ENCODE measurements at places on chromosomes 16 and 17.

DNA sequence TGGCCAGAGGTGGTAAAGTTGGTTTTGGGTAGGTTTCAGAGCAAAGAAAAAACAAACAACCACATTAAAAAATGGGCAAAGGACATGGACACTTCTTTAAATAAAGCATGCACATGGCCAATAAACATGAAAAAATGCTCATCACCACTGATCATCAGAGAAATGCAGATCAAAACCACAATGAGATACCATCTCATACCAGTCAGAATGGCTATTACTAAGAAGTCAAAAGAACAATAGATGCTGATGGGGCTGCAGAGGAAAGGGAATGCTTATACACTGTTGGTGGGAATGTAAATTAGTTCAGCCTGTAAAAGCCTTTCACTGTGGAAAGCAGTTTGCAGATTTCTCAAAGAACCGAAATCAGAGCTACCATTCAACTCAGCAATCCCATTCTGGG is 598.4 kb upstream of the SOX9 start:
- no peak for DNase-seq

DNA sequence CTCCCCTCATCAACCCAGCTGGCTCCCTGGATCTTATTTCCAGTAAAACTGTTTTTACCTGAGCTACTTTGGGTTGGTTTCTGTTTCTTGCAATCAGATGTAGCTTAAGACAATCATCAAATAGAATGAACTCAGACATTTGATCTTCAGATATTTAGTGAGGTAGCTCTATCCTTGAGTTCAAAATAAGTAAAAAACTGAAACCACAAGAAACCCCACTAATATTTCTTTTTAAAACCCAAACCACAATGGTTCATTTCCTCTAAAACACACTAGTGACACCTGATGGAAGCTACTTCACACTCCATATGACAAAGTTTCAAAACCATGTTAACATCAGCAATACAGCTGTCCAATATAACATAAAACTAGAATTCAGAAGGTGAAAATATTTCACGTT is 37.8 kb downstream of the CACNG1 start:
- DNase-seq: no peak

DNA sequence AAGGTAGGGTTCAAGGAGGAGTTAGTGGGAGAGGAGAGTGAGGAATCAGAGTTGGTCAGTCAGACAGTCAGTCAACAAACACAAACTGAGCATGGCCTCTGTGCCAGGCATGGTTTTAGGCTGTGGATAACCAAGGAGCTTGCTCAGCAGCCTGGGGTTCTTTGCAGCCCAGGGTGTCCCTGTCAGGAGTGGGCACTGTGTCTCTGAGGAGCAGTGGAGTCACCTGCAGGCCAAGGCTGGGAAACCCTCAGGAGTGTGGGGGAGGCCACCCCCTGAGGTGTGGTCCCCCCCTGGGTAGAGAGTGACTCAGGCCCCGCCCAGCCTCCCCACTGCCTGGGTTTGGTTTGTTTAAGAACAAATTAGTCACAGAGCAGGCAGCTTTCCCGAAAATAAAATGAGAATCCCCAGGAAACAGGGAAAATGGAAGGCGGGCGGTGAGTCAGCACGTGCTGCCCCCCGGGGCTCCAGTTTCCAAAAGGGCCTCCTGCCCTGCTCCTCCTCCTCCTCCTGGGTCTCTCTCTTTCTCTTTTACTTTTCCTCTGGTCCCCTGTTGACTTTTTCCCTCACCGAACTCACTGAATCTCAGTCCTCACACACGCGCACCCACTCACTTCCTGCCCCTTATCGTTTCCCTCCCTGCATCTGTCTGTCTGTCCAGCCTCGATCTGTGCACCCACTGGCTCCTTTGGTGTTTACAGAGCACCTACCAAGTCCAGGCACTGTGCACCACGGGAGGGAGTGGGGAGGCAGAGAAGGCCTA is 44.3 kb downstream of the SOCS3 start:
- DNase-seq: no peak

GRCh38 chr17:8372422-8372821 is 4.1 kb downstream of the KRABD2 start:
- no peak for DNase-seq

GRCh38 chr17:44005527-44006271 is 1.3 kb downstream of the NAGS start:
- no peak for DNase-seq

DNA sequence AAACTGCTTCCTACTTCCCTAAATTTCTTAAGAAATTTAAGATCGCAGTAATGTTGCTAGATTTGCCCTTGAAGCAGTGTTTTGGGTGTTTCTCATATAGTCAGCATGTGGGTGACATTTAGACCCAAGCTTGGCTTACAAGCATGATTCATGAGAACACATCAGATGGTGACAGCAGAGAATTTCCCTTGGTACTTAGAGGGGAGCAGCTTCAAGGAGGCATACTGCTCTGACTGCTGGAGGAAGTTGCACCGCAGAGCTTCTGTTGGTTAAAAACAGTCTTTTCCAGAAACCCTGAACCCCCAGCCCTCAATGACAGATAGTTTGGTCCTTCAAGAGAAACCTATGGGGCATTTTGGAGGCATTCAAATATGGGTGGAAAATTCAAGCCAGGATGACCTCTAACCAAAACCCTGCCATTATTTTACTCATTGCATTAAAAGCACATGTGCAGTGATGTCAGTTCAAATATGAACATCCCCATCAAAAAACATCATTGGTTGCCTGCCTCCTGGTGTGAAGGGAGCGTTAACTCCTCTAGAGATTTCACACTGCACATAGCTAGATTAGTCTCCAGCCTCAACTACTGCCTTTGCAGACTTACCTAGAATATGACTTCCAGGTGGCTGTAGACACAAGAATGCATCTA is 201.5 kb upstream of the CACNG5 start:
- DNase-seq: no peak

GRCh38 chr16:12677502-12677901 is 126.2 kb downstream of the CPPED1 start:
- no peak for DNase-seq

GRCh38 chr16:47574091-47575054 is 113.2 kb downstream of the PHKB start:
- no peak for DNase-seq

DNA sequence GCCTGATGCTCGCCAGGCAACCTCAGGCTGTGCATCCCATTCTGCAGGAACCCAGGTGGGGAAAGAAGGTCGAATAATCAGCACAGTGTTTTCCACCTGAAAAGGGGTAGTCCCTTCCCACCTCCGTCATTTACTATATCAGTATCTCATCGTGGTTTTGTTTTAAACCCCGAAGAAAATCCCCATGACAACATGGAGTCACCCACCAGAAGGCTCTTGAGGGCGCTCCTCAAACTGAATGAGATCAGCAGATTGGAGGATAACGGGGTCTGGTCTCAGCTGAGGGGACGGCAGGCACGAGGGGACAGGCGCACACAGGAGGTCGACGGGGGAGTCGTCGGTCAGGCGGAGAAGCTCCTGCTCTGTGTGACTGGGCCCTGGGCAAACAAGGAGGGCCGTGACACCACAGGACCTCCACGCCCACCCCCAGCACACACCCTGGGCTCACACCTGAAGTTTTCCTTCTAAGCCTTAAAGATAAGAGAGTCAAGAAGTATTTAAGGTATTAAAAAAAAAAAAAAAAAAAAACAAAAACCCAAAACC is 44.2 kb downstream of the MARF1 start:
- no peak for DNase-seq

DNA sequence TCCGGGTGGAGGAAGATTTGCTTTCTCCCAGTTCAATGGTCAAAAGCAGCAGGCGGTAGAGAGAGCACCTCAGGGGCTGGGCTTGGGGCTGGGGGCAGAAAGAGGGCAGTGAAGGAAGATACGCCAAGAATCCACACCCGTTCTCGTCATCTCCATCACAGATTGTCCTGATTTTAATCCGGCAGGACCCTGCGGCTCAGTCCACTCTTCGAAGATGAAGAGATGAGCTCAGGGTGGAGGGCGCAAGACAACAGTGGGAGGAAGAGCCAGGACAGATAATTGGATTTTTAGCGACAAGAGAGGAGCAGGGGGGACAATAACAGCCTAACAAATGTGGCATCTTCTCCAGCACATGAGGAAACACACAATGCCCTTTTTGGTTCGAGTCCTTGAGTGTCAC is 165.9 kb downstream of the SDK2 start:
- DNase-seq: no peak

DNA sequence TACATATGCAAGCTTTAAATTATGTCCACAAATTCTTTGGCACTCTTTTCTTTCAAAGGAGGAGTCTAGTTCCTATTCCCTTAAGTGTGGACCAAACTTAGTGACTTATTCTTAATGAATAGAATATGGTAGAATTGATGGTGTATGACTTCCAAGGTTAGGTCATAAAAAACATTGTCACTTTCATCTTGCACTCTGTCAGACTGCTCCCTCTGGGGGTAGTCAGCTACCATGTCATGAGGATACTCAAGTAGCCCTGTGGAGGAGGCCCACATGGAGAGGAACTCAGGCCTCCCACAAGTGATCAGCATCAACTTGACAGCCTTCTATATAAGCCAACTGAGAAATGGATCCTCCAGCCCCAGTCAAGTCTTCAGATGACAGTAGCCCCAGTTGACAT is 58.0 kb upstream of the SCNN1B start:
- DNase-seq: no peak

DNA sequence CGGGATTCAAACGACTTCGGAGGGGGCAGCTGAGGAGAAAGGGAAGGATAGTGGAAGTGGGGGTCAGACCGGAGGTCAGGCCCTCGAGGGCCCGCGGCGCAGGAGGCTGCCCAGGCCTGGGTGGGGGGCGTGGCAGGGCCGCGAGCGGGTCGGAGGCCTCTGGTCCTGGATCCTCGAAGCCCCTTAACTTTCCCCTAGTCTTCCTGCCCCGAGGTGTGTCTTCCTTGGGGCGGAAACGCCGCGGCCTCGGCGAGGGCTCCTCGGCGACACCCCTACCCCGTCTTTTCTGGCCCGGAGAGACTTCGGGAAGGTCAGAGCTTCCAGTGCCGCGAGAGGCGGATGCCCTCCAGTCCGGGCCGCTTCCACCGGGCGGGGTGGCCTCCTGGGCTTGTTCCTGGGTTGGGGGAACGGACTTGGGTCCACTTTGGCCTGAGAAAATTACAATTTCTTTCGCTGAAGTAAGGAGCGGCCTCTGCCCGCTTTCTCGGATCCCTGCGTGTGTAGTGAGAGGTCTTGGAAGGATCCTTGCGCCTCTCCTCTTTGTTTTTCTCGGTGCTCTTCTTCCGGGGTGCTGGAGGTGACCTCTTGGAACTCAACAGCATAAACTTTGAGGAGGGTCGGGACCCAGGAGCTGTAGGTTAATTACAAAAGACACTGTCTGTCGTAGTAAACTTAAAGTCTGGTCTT is 491 bp downstream of the IST1 start:
- peak; percentile 36 for DNase-seq

DNA sequence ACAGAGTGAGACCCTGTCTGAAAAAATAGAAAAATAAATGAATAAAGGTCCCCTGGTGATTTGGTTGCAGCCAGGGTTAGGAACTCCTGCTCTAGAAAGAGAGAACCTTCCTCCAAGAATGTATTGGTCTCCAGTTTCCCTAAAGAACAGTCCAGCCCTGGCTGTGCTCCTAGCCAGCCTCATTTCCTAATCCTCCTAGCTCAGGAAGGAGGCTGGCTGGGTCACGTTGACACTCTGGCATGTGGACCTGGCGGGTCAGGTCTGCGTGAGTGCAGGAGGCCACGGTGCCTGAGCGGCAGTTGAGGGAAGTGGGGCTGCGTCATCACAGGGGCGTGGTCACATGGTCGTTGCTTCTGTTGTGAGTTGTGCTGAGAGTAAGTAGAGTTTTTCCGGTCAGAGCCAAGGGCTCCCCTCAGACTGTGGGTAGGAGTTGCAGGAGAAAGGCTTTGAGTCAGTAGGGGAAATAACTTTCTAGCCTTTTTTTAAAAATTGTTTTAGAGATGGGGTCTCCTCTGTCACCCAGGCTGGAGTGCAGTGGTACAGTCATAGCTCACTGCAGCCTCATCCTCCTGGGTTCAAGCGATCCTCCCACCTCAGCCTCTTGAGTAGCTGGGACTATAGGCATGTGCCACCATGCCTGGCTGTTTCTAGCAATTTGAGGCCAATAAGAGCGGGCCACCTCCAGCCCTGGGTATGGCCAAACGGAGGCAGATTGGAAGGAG is 194.0 kb upstream of the CIBAR2 start:
- no peak for DNase-seq

DNA sequence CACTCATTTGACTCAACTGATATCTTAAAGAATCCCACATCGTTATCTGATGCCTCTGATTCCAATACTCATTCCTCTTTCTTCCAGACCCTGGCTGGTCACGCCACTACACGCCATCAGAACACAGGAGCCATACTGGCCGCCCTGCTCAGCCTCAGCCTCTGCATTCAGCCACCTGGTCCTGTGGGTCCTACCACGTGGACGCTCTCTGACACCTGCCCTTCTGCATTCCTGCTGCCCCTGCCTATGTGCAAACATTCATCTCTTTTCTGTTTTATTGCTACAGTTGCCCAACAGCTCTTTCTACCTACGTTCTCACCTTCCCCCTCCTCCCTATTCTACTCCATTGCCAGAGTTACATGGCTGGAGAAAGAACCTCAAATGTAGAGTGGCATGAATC is 18.4 kb downstream of the PSMD7 start:
- DNase-seq: no peak

- no peak for DNase-seq
Measured at GRCh38 chr16:12927591-12927990, 26.2 kb downstream of the SHISA9 start.

- DNase-seq: peak; percentile 20
Measured at GRCh38 chr17:8332688-8333087, 7.0 kb upstream of the ODF4 start.

DNA sequence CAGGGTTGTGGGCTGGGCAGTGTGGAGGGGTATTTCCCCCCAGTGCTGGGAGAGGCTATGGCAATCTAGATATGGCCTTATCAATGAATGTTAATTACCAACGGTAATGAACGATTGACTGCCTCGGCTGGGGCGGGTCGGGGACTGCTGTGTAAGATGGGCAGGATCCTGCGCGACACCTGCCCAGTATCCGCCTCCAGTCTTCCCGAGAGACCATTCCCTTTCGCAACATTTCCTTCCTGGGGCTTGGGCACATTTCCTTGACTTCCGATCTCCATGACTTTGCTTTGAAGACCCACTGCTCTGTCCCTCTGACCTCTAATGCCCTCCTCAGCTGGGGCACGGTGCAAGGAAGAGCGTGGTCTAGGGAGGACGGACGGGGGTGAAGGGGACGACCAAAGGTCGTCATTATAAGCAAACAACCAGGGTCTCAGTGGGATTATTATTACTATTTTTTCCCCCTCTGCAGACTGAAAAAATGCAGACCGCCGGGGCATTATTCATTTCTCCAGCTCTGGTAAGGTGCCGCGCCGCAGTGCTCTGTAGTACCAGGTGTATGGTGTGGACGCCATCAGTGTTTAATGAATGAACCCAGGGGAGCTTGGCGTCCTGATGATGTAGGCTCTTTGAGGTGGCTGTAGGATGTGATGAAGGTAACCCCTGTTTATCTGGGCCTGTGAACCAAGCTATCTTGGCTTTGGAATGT is 506 bp downstream of the ATP5MC1 start:
- DNase-seq: no peak

Data from brain (organoid and tissue), 16 donors.